ENCODE measurements at places on chromosomes 5 and 9. TPM values are rescaled to one million over a fixed set of nuclear protein-coding genes. Genes with fewer than 3 reads are reported as not detected.

Gene ORM2
- total RNA-seq = not detected

Gene MEGF10
- total RNA-seq = 0.08 TPM

Gene COX7C
- total RNA-seq = 479 TPM

Gene MYO10
- 41.3 TPM for total RNA-seq
